Placental pericyte (primary cell): ENCODE measurements at places on chromosomes 6 and 20. TPM values are rescaled to one million over a fixed set of nuclear protein-coding genes. Genes with fewer than 3 reads are reported as not detected.

Gene HRH3
- total RNA-seq: not detected in 2 replicates

Gene MAVS
- total RNA-seq: 23.2 and 42.4 TPM in 2 replicates

Gene ULBP3
- total RNA-seq: 7.0 and 20.3 TPM in 2 replicates

Gene CCN6
- total RNA-seq: not detected in 2 replicates

Gene FAM184A
- under 0.01 and 0.14 TPM in 2 replicates for total RNA-seq

Gene HAO1
- not detected in 2 replicates for total RNA-seq

Gene SIRPG
- total RNA-seq: not detected in 2 replicates
